Bronchial epithelial cell (primary cell): ENCODE measurements at places on chromosomes 6 and 20. TPM values are rescaled to one million over a fixed set of nuclear protein-coding genes. Genes with fewer than 3 reads are reported as not detected.

HLA-G gene
- total RNA-seq, result 4.9 and 13.2 TPM in 2 replicates

KIAA1755 gene
- not detected in 2 replicates for total RNA-seq

- DNase-seq, result no peak
These were observed 150.0 kb downstream of the GJA10 start for GRCh38 chr6:90044182-90044832.

DNA sequence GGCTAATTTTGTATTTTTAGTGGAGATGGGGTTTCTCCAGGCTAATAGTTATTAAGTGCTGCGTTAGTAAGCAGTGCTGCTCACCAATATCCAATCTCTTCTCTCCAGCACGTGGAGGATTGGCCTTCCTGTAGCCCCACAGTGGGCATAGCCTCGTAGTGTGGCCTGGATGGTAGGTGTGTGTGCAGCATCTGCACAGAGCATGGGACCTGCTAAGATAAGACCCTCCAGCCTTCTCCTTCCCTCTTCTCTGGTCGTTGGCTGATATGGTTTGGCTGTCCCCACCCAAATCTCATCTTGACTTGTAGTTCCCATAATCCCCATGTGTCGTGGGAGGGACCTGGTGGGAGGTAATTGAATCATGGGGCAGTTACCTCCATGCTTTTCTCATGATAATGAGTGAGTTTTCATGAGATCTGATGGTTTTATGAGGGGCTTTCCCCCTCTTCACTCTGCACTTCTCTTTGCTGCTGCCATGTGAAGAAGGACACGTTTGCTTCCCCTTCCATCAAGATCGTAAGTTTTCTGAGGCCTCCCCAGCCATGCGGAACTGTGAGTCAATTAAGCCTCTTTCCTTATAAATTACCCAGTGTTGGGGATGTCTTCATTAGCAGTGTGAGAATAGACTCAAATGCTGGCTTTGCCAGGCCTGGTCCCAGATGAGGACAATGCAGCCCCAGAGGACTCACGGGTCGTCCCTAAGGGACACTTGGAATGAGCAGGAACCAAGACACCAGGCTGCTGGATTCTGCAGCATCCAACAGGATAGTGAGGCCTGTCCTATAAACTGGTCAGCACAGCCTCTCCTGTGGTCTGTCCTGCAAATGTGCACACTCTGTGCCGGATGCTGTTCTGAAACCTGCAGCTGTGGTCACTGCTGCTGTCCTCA lies 63.4 kb upstream of the AFDN start:
- DNase-seq, result no peak

DNA sequence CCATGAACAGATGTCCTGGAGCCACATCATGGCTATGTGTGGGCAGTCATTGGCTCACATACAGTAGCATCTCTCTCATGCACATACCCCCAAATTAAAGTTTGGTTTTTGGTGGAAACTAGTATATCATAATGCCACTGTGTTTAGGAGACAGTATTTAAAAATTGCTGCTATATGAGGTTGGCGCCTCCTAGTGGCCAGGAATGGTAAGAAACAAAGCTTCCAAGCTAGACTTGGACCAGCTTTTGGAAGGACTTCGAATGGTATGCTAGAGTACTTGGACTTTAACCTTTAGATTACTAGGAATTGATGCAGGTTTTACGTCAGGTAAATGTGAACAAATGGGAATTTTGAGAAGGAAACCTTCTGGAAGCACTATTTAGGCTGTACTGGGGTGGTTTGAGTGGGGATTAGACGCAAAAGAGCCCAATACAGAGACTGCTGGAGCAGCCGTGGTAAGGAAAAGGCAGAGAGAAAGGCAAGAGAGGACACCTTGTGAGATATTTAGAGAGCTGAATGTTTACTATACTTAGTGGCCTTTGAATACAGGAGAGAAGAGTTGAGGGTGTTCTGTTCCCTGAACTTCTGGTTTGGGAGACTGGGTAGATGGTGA lies 23.8 kb downstream of the PRSS35 start:
- DNase-seq, result peak; percentile 53

DNA sequence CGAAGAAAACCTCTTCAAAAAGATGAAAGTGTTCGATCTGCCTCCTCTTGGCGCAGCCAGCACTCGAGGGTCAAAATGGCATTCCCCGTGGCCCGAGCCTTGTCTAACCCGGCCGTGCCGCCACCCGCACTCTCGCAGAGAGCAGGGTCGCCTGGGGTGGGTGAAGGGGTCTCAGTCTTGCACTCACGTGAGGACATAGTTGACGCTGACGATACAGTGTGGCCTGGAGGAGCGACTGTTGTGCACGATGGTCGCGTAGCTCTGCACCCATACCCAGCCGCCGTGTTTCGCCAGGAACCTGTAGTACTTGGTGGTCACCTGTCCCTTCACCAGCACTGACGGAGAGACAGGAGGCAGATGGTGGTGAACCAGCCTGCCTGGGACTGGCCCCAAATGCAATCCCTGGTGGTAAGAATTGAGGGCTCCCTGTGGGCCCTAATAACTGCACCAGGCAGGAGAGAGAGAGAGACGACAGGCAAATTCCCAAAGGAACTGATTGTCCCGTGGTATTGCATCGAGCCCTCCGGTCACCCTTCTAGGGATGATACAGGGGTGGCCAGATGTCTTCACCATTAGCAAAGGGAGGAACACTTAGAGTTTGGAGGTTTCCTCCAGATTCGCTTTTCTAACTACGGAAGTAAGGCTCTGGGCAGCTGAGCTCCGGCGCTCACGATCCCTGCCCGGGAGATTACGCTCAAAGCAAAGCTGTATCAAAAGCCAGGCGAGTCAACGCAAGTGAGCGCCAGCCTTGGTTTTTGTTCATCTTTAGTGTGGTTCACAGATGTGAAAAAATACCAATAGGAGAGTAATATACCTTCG lies 17.4 kb downstream of the SIM1 start:
- no peak for DNase-seq

- no peak for DNase-seq
These were observed 25.1 kb downstream of the TRIM27 start for GRCh38 chr6:28898710-28898965.
